ENCODE measurements at places on chromosomes 16 and 17.

DNA sequence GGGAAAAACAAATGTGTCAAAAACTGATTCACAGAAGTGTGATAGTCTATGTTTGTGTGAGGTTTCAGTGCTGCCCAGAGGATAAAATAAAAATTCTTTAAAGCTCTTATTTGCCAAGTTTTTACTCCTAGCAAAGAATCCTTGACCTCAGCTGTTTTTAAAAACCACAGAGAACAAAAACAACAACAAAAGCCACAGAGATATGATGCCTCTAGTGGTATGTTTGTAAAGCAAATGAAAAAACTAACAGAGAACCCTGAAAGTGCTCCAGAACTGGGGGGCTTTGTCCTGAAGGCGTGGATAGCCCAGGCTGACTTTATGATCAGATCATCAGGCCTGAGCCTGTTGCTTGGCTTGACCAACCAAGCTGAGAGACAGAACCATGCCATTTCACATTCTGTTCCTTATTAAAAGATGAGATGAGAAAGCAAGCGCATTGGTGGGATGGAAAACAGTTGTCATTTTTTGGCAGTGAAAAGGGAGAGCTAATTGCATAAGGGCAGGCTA, 411.0 kb downstream of the CPPED1 start:
- no peak for DNase-seq
- no peaks in the 10 kb centered on the region for H3K36me3 ChIP-seq
- no peak overlapping the region for H3K4me3 ChIP-seq
- no peak overlapping the region for H3K27ac ChIP-seq
- no peaks in the 10 kb centered on the region for H3K27me3 ChIP-seq

DNA sequence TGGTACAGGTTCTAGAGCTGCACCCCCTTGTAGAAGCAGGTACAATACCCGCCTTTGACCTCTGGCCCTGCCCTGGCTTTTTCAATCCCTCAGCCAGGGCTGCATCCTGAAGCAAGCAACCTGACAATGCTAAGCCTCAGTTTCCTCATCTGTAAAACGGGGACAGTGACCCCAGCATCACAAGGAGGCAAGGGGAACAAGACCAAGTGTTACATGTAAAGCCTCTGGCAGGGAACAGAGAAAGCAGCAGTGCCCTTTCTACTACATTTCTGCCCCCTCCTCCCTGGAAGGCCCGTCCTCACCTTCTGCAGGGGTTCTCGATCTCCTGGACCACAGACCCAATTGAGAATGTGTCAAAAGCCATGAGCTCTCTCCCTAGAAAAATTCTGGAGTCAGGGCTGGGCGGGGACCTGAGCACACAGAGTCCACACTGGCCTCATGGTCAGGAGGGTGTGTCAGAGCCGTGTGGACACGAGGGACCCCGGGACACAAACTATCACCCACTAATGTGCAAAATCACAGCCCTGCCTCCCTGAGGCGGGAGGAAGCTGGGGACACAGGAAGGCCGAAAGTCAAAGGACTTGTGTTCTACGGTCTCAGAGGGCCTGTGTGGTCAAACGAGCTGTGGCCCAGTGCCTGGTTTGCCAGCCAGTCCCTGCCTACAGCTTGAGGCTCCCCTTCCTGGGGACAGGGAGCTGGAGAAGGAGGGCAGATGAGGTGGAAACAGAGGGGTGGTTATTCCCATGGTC, 27.5 kb downstream of the LRRC75A start:
- peaks cover 23% of the 10 kb centered on the region for H3K36me3 ChIP-seq
- H3K27ac ChIP-seq, result no peak overlapping the region
- no peaks in the 10 kb centered on the region for H3K4me1 ChIP-seq
- DNase-seq, result no peak
- H3K4me3 ChIP-seq, result no peak overlapping the region
- no peaks in the 10 kb centered on the region for H3K27me3 ChIP-seq

DNA sequence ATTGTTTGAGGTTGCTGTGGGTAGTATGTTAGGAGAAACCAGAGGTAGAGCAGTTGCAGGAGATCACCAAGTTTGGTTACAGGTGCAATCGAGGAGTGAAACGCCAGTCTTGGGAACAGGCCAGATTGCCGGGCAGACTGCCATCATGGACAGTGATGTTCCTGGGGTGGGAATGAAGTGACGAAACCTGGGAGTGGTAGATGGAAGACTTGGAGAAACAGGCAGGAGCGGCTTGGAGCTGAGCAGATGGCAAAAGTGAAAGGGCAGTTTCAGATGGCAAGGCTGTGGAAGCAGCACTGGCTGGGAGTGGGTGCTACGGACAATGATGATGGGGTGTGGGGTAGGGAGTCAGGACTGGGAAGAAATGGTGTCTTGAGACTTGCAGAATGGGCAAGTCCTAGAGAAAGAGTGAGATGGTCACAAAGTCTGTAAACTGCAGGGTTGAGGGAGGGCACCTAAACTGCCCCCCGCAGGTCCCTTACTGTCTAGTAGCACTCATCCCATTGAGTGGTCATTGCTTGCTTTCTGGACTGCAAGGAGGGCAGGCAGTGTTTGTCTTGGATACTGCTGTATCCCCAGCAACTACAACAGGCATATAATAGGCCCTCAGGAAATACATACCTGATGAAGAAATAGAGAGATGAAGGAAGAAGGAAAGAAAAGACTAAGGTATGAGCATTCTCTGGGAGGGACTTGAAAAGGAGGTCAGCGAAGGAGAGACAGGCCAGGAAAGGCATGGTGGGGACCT, 29.5 kb upstream of the ULK2 start:
- no peaks in the 10 kb centered on the region for H3K27me3 ChIP-seq
- no peak overlapping the region for H3K27ac ChIP-seq
- no peaks in the 10 kb centered on the region for H3K4me1 ChIP-seq
- DNase-seq, result no peak
- peaks cover 13% of the 10 kb centered on the region for H3K36me3 ChIP-seq

GRCh38 chr16:61403386-61403785, 632.9 kb downstream of the CDH8 start:
- H3K4me3 ChIP-seq, result no peak overlapping the region
- no peak overlapping the region for H3K27ac ChIP-seq
- no peaks in the 10 kb centered on the region for H3K36me3 ChIP-seq

DNA sequence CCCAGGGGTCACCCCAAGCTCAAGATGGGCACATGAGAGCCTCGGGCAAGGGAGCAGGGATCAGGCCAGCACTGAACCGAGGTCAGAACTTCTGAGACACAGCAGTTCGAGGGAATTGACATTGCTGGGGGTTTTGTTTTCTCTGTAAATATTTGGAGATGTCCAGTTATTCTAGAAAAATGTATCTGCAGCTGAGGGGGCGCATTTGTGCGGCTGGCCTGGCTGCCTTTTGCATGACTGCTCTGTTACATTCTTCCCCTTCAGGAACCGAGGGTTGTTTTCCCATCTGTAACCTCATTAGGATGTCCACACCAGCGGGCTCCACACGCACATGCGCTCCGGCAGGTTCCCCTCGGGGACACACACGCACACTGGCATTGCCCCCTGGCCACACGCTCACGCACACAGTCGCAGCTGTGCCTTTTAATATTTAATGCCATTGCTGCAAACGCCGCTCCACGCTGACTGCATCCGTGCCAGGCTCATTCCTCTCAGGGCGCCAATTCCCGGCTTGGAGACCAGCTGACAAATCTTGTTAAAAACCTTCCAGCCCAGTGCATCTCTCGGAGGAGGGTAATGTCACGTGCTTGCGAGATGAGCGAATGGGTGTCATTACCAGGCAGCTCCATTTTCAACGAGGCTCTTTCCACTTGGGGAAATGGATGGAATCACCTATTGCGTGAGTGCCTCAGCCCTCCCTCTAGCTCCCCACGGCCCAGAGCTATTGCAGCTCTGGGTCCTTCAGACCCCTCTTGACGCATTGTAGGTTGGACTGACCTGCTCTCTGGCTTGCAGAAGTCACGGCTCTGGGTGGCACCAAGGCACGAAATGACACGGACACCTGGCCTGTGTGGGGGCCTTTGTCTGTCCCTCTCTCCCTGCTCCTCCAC, 13.1 kb downstream of the CCR7 start:
- DNase-seq, result peak; percentile 7
- peaks cover 8% of the 10 kb centered on the region for H3K36me3 ChIP-seq
- H3K27me3 ChIP-seq, result no peaks in the 10 kb centered on the region
- H3K4me1 ChIP-seq, result peaks cover 96% of the 10 kb centered on the region
- H3K27ac ChIP-seq, result peak overlapping the region; percentile 96
- H3K4me3 ChIP-seq, result no peak overlapping the region

- no peaks in the 10 kb centered on the region for H3K4me1 ChIP-seq
- H3K27me3 ChIP-seq, result no peaks in the 10 kb centered on the region
- no peak for DNase-seq
- H3K27ac ChIP-seq, result no peak overlapping the region
Measured at GRCh38 chr16:6898896-6899295, 433.7 kb upstream of the RBFOX1 start.

DNA sequence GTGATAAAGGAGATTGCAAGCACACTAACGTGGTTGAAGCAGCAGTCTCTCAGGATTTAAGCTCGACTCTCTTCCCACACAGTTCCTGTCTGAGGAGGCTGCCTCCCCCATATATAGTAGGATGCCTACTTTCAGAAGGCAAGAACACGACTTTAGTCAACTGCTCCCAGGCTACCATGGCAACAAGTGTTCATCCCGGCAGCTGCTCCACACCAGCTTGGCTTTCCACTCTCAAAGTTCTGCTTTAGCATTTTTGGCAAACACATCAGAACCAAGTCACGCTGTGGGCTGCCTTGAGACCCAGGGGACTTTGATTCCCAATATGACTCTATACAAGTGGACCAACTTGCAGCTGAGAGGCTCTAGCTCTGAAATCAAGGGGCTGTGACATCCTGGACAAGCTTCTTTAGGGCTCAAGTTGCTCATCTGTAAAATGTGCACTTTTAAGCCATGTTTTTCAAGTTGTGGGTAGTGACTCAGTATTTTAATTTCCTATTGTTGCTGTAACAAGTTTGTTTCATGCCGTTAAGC, 16.5 kb downstream of the ZP2 start:
- H3K4me3 ChIP-seq, result no peak overlapping the region
- no peak for DNase-seq
- peaks cover 9% of the 10 kb centered on the region for H3K27me3 ChIP-seq
- no peaks in the 10 kb centered on the region for H3K36me3 ChIP-seq
- H3K27ac ChIP-seq, result no peak overlapping the region

DNA sequence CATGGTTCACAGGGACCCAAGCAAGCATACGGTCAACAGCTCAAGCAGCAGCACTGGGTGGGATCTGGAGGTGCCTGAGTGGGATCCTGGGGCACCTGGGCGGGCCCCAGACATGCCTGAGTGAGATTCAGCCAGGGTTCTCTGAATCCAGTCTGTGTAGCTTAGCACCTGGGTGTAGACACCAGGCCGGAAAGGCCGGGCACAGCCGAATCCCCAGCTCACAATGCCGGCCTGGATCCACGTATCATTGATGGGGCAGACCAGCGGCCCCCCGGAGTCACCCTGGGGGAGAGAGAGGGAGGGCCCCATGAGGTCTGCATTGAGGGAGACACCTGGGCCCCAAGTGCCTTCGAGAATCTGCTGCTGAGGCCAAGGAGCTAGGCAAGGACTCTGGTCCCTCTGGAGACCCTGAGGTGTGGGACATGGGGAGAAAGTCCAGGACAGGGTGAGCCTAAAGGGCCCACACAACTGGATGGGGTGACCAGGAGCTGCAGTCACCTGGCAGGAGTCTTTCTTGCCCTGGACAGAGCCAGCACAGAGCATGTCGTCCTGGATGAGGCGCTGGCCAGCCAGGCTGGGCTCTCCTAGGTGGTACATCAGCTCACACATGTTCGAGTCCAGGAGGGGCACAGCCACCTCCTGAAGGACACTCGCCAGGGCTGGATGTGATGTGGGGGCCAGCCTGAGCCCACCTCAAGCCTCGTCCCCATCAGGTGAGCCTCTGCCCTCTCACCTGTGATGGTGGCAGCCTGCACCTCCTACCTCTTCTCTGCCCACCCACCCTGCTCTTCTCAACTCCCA, 9.7 kb downstream of the ZG16B start:
- DNase-seq, result no peak
- H3K36me3 ChIP-seq, result no peaks in the 10 kb centered on the region
- no peak overlapping the region for H3K27ac ChIP-seq
- H3K4me1 ChIP-seq, result no peaks in the 10 kb centered on the region
- H3K4me3 ChIP-seq, result no peak overlapping the region

DNA sequence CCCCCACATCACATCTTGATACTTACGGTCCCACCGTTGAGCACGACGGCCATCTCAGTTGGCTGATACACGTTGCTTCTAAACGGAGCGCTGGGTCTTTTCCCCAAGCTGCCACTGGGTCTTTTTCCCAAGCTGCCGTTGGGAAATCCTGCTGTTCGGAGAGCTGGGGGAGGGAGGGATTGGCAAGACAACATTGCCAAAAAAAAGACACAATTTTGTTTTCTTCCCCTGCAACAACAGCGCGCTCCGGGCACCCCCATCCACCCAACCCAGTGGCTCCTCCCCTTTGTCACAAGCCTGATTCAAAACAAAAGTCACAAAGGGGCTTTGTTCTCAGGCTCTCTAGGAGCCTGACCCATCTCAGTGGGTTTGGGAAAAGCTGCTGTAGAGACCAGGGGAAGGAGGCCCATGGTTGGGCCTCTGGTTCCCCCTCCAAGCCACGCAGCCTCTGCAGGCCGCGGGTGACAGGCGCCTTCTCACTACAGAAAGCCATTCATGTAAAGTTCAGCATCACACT, 22.8 kb downstream of the GPRC5B start:
- no peak for DNase-seq
- H3K27ac ChIP-seq, result no peak overlapping the region
- H3K4me3 ChIP-seq, result no peak overlapping the region
- no peaks in the 10 kb centered on the region for H3K27me3 ChIP-seq

- DNase-seq, result no peak
- no peak overlapping the region for H3K4me3 ChIP-seq
- no peaks in the 10 kb centered on the region for H3K36me3 ChIP-seq
- H3K27ac ChIP-seq, result no peak overlapping the region
- H3K27me3 ChIP-seq, result no peaks in the 10 kb centered on the region
- H3K4me1 ChIP-seq, result peaks cover 8% of the 10 kb centered on the region
Measured at GRCh38 chr17:80477647-80478478, 1.5 kb upstream of the NPTX1 start.

GRCh38 chr16:23668225-23668624, 10.5 kb upstream of the PLK1 start:
- peaks cover 91% of the 10 kb centered on the region for H3K36me3 ChIP-seq
- no peak overlapping the region for H3K27ac ChIP-seq
- H3K4me3 ChIP-seq, result no peak overlapping the region
- DNase-seq, result no peak

- H3K36me3 ChIP-seq, result peaks cover 73% of the 10 kb centered on the region
- DNase-seq, result no peak
- H3K4me1 ChIP-seq, result no peaks in the 10 kb centered on the region
- H3K27ac ChIP-seq, result no peak overlapping the region
Measured at GRCh38 chr17:62592341-62593099, 35.0 kb upstream of the MRC2 start.

- no peak for DNase-seq
- H3K4me3 ChIP-seq, result no peak overlapping the region
- H3K36me3 ChIP-seq, result peaks cover 27% of the 10 kb centered on the region
- H3K4me1 ChIP-seq, result peaks cover 35% of the 10 kb centered on the region
- H3K27ac ChIP-seq, result no peak overlapping the region
Measured at GRCh38 chr17:40072040-40072734, 9.4 kb downstream of the THRA start.

GRCh38 chr16:49664221-49665215, 191.4 kb downstream of the ZNF423 start:
- no peak overlapping the region for H3K4me3 ChIP-seq
- H3K27me3 ChIP-seq, result no peaks in the 10 kb centered on the region
- no peaks in the 10 kb centered on the region for H3K4me1 ChIP-seq
- no peak for DNase-seq
- no peak overlapping the region for H3K27ac ChIP-seq
- no peaks in the 10 kb centered on the region for H3K36me3 ChIP-seq

All from DND-41 (cell line).